ENCODE measurements at places on chromosomes 11 and 22.

DNA sequence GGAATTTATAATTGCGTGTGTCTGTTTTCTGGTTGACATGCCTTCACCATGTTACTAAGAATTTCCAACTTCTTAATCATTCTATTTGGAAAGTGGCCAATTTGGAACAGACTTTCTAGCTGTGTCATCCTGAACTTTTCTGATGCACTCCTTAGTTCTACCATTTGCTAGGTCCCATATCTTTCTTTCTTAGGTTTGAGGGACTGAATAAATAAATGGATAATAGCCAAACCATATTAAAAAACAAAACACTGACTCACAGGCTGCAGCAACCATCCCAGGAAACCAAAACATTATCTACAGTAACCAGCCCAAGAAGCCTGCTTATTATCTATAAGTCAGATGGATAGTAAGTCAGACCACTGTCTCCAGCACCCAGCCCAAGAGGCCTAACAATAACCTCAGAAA lies 57.5 kb upstream of the PLET1 start:
- no peak for DNase-seq

DNA sequence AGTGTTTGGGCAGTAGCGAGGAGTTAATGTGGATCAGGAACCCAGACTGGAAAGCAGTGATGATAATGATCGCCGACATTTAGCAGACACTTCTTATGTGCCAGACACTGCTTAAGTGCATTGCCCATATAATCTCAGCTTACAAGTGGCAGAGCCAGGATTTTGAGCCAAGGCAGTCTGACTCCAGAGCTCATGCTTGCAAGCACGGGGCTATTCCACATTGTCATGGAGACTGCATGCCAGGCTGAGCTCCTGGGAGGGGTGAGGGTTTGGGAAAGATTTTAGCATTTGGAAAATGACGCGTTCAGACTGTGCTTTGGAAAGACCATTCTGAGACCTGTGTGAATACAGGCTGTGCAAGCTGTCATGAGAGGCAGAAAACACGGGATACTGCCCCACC lies 302.7 kb downstream of the DDX10 start:
- DNase-seq, result peak; percentile 42

- no peak for DNase-seq
These were observed 48.4 kb downstream of the COMMD9 start for GRCh38 chr11:36240801-36241200.

DNA sequence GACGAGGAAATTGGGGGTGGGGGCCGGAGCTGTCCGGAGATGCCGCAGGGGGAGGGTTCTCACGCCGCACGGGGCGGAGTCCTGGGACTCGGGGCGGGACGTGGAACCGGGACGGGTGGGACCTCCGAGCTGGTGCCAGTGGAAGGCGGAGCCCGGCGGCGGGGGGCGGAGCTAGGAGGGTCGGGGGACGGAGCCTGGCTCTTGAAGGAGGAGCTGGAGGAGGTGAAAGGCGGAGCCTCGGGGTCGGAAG lies 271 bp downstream of the FKBP2 start:
- peak; percentile 100 for DNase-seq

DNA sequence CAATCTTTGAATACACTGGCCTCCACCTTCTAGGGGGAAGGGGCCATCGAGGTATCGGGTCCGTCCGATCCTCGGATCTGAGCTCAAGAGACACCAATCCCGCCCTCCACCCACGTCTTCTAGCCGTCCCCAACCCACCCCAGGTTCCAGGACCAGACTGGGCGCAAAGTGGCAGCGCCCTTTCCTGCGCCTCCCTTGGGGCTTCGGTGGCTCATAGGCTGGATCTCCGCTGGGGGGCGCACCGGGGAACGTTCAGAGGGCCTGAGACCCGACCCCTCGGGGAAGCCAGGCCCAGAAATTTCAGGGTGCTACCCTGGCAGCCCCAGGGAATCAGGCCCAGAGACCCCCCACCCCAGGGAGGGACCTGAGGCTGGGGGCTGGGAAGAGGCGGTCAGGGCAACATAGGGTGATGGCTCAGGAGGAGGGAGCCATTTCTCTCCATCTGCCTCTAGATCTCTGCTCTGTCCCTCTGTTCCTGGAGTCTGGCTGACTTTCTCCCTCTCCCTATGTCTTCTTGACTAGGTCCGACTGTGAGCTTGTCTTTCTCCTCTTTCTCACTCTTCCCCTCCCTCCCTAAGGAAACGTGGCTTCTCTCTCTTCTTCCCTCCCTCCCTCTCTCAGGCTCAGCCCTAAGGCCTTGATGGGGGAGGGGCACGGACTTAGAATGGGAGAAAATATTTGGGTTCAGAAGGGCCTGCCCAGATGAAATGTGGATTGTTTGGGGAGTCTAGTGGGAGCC lies 1.1 kb downstream of the CREB3L1 start:
- DNase-seq, result no peak

GRCh38 chr11:64415286-64415685 lies 56.3 kb downstream of the RPS6KA4 start:
- DNase-seq, result no peak

Measured in hippocampal formation (tissue), 2 donors.